Stimulated activated CD8-positive, alpha-beta memory T cell treated with anti-CD3 and anti-CD28 coated beads, Interleukin-7, amount 100 ng/mL, for 1 hour (primary cell): ENCODE measurements at places on chromosomes 13 and 19.

DNA sequence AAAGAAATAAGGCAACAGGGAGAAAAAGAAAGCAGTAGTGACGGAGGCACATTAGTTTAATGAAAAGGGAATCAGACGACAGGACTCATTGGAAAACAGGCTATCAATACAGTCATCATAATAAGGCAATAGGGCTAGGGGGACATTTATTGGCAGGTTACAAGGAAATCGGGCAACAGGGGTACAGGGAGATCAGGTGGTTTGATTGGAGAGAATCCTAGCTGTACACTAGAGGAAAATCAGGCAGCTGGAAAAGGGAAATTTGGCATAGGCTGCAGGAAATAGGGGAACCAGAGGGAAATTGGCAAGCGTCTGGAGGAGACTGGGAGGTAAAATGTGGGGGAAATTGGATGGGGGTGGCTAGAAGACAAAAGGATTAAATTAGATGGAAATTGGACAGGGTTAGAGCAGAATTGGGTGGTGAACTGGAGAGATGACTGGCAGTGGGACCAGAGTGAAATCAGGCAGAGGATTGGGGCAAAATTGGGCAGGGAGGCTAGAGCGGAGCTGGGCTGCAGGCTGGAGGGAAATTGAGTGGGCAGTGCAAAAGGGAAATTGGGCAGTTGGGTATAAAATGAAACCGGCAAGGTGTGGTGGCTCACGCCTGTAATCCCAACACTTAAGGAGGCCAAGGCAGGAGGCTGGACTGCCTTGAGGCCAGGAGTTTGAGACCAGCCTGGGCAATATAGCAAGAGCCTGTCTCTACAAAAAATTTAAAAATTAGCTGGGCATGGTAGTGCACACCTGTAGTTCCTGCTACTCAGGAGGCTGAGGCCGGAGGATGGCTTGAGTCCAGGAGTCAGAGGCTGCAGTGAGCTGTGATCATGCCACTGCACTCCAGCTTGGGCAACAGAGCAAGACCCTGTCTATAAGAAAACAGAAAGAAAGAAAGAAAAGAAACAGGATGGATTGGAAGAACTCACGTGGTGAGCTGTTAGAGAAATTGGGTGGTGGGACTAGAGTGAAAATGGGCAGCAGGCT is 7.4 kb downstream of the LRFN3 start:
- DNase-seq = no peak

DNA sequence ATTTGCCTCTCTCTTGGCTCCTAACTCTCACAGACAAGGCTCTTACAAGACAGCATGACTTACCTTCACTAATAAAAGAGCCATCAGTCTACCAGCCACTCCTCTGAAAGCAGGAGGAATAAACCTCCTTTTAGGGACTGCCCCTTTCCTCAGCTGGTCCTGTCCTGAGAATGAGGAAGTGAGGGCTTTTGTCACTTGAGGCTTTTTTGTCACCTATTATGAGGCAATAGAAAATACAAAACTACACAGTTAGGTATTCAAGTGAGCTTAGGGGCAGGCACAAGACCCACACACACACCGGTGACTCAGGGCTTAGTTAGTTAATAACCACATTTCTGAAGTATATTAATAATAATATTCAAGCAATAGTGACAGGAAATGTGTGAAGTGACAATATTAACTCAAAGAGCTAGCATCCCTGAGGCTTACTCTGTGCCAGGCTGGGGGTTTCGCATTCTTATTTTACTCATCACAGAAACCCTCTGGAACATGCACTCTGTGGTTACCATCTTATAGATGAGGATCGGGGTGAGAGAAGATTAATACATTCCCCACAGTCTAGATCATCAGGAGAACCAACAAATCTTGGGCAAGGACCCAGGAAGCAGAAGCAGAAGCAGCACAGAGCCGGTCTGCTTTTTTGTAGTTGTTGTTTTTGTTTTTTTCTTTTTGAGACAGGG is 379.9 kb downstream of the LIG4 start:
- DNase-seq = no peak

DNA sequence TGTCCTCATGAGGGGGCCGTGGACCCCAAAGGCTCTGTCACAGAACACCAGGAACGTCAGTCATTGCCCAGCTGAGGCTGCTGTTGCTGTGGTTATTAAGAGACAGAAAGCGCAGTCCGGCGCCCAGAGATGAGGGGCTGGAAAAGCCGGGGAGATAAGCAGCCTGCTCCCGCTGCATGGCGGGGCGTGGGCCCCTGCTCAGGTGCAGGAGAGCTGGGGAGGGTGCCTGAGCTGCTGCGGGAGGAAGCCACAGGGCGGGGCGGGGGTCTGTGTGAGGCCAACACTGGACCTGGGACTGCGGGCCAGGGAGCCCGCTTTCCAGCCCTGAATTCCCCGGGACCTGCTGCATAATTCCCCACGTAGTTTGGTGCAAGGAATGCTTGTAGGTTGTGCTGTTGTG is 11.3 kb downstream of the SOX1 start:
- DNase-seq = no peak

DNA sequence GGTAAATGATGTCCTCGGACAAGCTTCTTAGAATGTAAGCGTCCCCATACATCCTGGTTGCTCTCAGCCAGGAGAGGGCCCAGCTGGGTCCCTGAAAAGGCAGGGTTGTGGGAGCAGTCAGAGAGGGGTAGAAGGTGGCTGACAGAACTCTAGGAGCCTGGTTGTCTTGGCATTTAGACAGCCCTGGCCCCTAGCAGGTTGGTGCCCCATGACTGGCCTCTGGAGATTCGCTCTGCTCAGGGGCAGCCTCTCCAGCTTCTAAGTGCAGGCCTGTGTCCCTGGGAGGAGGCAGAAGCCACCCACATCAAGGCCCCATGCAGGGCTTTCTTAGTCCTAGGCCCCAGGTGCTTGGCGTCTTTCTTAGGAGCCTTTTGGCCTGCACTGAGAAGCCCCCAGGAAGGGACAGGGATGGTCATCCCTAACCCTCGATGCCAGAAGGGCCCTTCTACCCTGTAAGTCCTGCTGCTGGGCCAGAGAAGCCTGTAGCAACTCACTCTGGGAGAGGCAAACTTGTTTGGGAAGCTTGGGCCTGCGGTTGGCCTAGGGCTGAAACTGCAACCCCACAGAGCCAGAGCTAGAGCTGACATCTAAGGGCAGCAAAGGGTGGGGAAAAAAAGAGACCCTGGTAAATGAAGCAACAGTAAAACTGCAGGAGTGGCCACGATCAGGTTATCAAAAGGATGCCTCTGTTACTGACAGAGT is 2.8 kb upstream of the CDX2 start:
- no peak for DNase-seq
